Stimulated activated CD4-positive, alpha-beta T cell treated with anti-CD3 and anti-CD28 coated beads, TNF-alpha, amount 100 ng/mL, for 1 hour (primary cell): ENCODE measurements at places on chromosomes 6 and 20.

DNA sequence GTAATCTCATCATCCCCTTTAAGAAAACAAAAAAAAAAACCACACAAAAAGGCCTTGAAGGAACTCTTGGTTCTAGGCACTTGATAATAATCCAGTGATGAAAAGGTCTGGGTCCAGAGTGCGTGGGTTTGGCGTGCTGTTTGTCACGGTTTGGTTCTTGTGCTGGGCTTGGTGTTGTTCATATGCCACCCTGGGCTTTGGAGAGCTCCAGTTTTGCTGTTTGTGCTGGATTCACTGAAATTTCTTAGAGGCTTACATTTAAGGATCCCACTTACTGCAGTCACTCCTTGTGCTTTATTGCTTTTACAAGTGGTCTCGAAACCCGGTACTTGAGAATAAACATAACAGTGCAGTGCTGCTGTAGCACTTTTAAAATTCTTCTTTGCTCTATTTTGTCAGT is 68.8 kb upstream of the XRN2 start:
- DNase-seq = no peak

GRCh38 chr20:23143986-23144690 is 58.0 kb upstream of the CD93 start:
- no peak for DNase-seq

DNA sequence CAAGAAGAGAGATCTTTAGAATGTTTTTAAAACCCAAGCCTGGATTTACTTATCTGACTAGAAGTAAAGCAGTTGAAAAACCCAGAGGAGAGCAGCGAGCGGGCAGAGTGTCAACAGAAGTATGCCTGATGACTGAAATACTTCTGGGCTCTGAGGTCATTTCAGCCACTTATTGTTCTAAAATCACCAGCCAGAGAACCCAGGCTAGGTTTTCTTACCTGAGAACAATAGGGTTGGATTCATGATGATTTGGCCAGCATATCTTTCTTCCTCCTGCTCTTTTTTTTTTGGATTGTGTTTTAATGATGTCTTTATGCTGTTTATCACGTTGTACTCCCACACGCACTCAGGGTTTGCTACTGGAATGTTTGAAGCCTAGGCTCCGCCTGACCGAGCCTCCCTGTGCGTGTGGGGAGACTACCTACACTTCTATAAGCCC is 63.0 kb upstream of the KIF25 start:
- DNase-seq = no peak

- DNase-seq = no peak
Measured at GRCh38 chr6:147711476-147711875, 203.0 kb downstream of the SAMD5 start.

- peak; percentile 50 for DNase-seq
Measured at GRCh38 chr20:58306421-58307261, 2.9 kb upstream of the RAB22A start.

- DNase-seq = no peak
Measured at GRCh38 chr6:16345449-16346330, 107.3 kb downstream of the GMPR start.

- no peak for DNase-seq
Measured at GRCh38 chr6:148379966-148380713, 37.5 kb downstream of the SASH1 start.

- DNase-seq = no peak
Measured at GRCh38 chr6:165967810-165968407, 199.7 kb downstream of the TBXT start.

- DNase-seq = no peak
Measured at GRCh38 chr20:34970846-34971560, 15.3 kb downstream of the MYH7B start.

DNA sequence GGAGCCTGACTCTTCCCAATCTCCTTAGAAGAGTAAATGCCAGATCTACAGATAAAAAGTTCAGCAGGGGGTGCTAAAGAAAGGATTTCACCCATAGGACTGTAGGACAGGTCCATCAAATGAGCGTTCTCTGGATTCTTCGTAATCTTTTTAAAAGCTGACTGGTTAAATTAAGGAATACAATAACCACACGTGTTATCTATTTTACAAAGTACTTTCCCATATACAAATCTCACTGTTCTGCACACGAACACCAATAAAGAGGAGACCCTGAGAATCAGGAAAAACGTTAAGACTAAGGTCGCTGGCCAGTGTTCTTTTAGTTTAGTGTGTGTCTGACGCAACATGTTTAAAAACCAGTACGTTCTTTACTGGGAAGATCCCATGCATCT is 542 bp downstream of the TUBE1 start:
- no peak for DNase-seq

DNA sequence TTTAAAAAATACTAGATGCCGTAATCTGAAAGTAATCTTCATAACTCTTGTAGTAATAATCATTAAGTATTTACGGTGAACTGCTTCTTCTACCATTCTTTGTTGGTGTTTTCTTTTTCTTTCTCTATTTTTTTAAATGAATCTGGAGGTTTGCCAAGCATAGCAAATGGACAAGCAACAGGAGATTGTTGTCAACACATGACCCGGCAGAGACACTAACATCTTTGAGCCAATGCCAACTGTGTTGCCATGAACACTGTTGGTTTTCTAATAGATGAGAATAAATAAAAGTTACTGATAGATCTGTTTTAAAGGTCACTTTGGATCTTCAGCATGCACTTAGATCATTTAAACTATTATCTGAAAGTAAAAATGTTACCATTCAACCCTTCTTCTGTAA is 523.6 kb upstream of the EYS start:
- no peak for DNase-seq

GRCh38 chr6:157403686-157404051 is 22.7 kb downstream of the ZDHHC14 start:
- no peak for DNase-seq

DNA sequence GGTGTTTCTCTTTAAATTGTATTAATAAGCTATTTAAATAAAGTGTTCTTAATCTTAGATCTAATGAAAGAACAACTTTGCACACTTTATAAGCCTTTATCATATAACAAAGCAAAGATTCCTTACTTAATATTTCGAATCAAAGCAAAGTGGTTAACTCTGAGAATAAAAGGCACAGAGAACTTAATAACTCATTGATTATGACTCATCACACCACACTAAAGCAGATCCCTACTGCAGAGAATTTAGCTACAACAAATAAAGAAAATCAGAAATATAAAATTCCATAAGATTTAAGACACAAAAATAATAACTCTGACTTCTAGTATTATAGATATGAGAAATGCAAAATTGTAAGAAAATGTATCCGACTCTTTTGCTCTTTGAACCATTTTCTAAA is 135.6 kb upstream of the RUNX2 start:
- DNase-seq = no peak

- no peak for DNase-seq
Measured at GRCh38 chr6:148771896-148772554, 25.2 kb downstream of the UST start.

DNA sequence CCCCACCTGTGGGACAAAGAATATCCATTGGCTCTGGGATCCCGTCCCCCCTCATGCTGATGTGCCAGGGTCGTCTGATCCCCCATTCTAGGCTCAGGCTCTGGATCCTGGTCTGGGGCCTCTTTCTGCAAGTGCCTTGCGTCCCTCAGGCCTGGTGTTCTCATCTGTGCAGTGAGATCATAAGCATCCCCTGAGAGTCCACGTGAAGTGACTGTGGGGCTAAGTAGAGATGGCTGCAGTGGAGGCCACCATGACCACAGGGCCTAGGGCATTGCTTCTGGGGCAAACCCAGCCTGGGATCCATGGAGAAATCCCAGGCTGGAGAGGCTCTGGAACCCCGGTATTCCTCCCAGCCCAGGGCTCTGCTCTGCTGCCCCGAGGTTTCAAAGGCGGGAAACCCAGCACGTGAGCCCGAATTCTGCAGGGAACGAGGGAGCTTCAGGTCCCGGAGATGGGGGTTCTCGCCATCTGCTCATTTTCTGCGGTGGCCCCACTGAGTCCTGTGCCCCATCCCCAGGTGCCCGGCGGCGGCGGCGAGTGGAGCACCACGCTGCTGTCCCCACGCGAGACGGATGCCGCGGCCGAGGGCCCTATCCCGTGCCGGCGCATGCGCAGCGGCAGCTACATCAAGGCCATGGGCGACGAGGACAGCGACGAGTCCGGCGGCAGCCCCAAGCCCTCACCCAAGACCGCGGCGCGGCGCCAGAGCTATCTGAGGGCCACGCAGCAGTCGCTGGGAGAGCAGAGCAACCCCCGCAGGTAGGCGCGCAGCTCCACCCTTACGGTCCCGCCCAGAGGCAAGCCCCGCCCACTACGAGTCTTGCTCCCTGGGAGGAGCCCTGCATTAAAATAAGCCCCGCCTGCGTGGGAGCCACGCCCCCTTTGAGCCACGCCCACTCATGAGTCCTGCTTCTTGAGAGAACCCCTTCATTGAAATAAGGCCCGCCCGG is 105.5 kb upstream of the MYL9 start:
- DNase-seq = peak; percentile 66

DNA sequence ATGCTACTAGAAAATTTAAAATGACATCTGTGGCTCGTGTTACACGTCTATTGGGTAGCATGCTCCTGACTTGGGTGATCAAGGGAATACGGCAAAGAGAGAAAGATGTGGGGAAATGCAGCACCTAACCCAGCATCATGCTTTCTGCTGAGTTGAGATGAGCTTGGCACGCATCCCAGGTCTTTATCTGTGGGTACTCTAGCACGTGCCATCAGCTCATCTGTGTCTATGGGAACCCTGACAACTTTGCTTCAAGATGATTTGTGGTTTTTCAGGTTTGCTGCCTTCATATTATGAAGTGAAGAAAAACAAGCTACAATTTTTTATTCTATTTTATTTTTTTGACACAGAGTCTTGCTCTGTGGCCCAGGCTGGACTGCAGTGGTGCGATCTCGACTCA is 21.0 kb downstream of the RNASET2 start:
- DNase-seq = no peak

DNA sequence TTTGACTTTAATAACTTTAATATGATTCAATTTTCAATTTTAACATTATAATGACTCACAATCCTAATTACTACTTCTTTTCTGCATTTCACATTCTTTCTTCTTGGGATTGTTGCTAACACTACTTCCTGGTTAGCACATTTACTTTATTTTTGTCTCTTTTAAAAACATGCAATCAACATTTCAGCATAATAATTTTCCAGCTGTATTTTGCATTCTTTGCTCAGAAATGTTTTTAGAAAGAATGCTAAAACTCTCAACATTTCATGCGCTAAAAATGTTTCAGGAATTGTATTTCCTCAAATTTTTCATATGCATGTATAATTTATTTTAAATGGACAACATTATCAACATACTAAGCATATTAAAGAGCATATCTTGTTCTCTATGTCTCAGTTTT is 1302.1 kb upstream of the GJE1 start:
- DNase-seq = no peak

- no peak for DNase-seq
Measured at GRCh38 chr6:170553534-170554012, 466 bp upstream of the PSMB1 start.

DNA sequence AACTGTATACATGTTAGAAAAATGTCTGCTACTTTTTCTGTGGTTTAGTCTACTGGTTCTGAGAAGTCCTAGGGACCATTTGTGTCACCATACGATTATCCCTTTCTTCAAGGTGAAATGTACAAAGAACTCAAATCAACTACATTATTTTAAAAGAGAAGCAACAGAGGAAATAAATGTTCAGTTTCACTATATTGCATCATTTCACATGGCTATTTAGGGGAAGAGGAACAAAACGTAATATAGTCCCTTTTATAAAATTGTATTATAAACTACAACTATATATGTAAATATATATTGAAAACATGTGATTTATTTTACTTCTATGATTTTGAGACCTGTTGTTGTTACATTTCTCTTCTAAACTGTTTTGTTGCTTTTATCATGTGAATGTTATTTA is 1308.0 kb downstream of the EPHA7 start:
- DNase-seq = no peak

DNA sequence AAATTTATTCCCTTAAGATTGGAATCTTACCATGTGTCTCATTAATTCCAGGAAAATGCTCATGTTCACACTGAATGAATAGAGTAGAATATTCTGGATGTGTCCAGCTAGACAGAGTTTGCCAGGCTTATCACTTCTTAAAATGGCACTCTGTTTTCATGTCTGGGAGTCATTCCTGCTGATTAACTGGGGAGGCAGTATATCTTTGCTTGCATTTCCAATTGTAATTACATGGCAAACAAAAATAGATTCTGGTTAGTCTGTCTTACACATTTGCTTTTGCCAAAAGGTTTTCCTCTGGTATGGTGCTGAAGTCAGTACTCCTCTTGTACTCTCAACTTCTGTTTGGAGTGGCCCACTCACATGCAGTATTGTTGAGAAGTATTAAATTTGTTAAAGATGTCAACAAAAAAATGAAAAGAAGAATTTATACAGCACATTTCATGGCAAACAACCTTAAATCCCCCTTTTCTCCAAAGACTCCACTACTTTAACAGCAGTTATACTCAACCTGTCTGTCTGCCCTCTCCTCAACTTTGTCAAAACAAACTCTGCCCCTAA is 70.2 kb downstream of the TENT5A start:
- no peak for DNase-seq

- DNase-seq = no peak
Measured at GRCh38 chr6:100612094-100612493, 147.4 kb upstream of the SIM1 start.

DNA sequence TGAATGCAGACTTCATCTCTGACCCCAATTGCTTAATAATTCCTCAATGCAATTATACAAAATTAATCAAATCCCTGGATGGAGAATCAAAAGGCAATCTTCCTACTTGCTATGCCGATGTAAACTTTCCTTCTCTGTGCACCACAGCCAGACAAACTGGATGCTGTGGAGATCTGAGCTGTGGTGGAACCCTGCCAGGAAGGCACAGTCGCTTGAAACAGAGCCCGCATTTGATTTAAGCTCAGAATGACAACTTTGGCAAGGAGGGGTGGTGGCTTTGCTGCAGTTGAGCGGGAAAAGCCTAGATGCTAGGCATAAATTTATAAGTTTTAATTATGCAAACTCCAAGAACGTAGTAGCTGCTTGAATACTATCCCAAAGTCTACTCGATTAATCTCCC is 190.8 kb downstream of the MTFR2 start:
- DNase-seq = no peak

GRCh38 chr6:31479151-31479932 is 18.6 kb upstream of the MICB start:
- no peak for DNase-seq

DNA sequence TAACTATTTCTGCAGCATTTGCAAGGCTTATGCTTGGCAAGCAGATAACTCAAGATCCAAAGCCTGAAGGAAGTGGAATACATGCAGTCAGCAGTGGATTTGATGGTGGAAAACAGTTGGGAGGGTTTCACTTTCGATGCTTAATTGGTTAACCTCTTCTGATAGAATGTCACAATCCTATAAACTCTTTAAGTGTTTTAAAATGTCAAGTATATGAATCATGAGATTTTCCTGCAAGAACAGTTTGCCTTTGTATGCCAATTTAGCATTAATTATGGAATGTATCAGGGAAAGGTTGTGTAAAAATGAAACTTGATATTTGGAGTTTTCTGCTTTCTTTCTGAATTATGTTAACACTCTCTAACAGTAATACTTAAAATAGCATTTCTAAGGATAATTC is 36.6 kb downstream of the NKX2-4 start:
- no peak for DNase-seq

- DNase-seq = no peak
Measured at GRCh38 chr20:35796571-35796970, 24.8 kb downstream of the PHF20 start.

- no peak for DNase-seq
Measured at GRCh38 chr20:51412951-51413481, 129.5 kb downstream of the NFATC2 start.
